Aorta (tissue), 5 donors: ENCODE measurements at places on chromosomes 5 and 9.

DNA sequence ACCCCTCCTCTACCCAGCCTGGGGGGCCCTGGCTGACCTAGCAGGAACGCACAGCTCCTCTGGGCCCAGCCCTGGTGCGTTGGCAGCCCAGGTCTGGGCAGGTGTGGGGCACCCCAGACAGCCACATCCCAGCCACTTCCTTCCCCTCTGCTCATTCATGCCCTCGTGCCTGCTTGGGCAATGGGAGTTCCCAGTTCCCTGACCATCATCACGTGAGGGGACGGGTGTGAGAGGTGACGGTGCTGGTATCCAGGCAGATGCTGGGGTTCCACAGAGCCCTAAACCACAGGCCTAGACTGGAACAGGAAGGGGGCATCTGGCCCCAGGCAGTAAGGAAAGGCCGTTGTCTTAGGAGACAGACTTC lies 8.4 kb downstream of the RALGDS start:
- H3K27me3 ChIP-seq = no peaks in the 10 kb centered on the region
- no peaks in the 10 kb centered on the region for H3K4me1 ChIP-seq
- no peaks in the 10 kb centered on the region for H3K36me3 ChIP-seq
- no peak overlapping the region for H3K4me3 ChIP-seq

GRCh38 chr9:1083325-1083913 lies 33.3 kb downstream of the DMRT2 start:
- H3K4me1 ChIP-seq = no peaks in the 10 kb centered on the region
- DNase-seq = no peak
- no peaks in the 10 kb centered on the region for H3K36me3 ChIP-seq
- H3K27me3 ChIP-seq = no peaks in the 10 kb centered on the region
- H3K27ac ChIP-seq = no peak overlapping the region
- no peak overlapping the region for H3K4me3 ChIP-seq

DNA sequence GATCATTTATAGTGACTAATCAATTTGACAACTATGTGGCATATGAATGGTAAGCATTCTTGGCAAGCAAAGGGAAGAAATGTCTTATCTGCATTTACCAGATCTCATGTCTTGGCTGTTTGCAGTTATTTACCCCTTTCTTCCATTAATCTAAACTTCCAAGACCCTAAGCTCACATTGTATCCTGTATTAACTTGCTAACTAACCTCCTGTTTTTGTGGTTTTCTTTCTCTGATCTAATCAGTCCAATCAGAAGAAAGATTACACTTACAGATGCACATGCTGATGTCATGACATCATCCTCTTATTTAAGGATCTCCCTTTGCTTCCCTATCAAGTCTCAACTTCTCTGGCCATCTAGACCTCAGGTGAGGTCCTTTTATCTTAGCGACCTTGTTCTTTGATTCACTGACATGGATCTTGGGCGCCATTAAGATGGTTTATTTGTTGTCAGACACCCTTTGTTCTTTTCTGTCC lies 95.5 kb downstream of the F2RL2 start:
- no peaks in the 10 kb centered on the region for H3K4me1 ChIP-seq
- no peak for DNase-seq
- no peaks in the 10 kb centered on the region for H3K36me3 ChIP-seq
- H3K4me3 ChIP-seq = no peak overlapping the region
- no peaks in the 10 kb centered on the region for H3K27me3 ChIP-seq

DNA sequence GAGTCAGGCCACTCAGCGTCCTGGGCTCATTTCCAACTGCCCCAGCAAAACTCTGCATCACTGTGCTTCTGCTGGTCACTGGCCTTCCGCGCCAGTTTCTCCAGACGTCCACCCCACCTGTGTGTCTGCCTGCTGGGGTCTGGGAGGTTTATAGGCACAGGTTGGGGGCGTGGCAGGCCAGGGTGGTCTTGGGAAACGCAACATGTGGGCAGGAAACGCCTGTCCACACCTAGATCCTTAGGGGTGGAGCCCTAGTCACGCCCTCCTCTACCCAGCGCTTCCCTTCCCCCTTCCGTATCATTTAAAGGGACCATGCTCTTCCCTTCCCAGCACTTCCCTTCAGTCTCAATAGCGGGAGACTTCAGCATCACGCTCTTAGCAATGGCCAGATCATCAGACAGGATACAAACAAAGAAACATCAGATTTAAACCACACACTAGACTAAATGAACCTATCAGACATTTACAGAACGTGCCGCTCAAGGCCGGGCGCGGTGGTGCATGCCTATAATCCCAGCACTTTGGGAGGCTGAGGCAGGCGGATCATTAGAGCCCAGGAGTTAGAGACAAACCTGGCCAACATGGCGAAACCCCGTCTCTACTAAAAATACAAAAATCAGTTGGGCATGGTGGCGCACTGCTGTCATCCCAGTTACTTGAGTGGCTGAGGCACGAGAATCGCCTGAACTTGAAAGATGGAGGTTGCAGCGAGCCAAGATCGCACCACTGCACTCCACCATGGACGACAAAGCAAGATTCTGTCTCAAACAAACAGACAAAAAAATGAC lies 11.8 kb upstream of the BTNL9 start:
- no peaks in the 10 kb centered on the region for H3K4me1 ChIP-seq
- no peak overlapping the region for H3K27ac ChIP-seq
- no peaks in the 10 kb centered on the region for H3K36me3 ChIP-seq
- DNase-seq = no peak
- no peak overlapping the region for H3K4me3 ChIP-seq
